ENCODE measurements at places on chromosomes 11 and 22.
A peak's percentile ranks its signal among the peaks of the same experiment; 100 is the strongest.

GRCh38 chr11:105673089-105673488, 63.2 kb downstream of the GRIA4 start:
- no peaks in the 10 kb centered on the region for H3K36me3 ChIP-seq
- peaks cover 4% of the 10 kb centered on the region for H3K27me3 ChIP-seq
- H3K27ac ChIP-seq = no peak overlapping the region
- peak; percentile 5 for DNase-seq
- H3K4me3 ChIP-seq = no peak overlapping the region

DNA sequence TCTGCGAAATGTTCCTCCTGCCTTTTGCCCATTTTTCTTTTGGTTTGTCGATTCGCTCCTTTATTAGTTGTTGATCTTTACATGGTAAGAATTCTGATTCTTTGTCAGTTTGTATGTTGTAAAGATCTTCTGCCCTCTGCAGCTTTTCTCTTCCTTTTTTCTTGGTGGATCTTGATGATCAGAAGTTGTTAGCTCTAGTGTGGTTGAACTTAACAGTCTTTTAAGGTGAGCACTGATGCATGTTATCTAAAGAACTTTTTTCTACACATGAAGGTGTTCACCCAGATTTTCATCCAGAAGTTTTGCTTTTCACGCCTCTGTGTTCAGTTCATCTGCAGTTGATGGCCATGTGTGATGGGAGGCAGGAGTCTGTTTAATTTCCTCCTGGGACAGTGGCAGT, 133.7 kb downstream of the TBC1D22A start:
- peaks cover 10% of the 10 kb centered on the region for H3K4me1 ChIP-seq
- peaks cover 34% of the 10 kb centered on the region for H3K36me3 ChIP-seq

- H3K4me3 ChIP-seq = no peak overlapping the region
- H3K27me3 ChIP-seq = no peaks in the 10 kb centered on the region
Measured at GRCh38 chr11:80163011-80163410, 722.2 kb upstream of the TENM4 start.

- DNase-seq = no peak
- peaks cover 1% of the 10 kb centered on the region for H3K36me3 ChIP-seq
- no peaks in the 10 kb centered on the region for H3K4me1 ChIP-seq
- H3K27me3 ChIP-seq = peaks cover 10% of the 10 kb centered on the region
- no peak overlapping the region for H3K27ac ChIP-seq
Measured at GRCh38 chr11:123718063-123718462, 23.4 kb downstream of the ZNF202 start.

DNA sequence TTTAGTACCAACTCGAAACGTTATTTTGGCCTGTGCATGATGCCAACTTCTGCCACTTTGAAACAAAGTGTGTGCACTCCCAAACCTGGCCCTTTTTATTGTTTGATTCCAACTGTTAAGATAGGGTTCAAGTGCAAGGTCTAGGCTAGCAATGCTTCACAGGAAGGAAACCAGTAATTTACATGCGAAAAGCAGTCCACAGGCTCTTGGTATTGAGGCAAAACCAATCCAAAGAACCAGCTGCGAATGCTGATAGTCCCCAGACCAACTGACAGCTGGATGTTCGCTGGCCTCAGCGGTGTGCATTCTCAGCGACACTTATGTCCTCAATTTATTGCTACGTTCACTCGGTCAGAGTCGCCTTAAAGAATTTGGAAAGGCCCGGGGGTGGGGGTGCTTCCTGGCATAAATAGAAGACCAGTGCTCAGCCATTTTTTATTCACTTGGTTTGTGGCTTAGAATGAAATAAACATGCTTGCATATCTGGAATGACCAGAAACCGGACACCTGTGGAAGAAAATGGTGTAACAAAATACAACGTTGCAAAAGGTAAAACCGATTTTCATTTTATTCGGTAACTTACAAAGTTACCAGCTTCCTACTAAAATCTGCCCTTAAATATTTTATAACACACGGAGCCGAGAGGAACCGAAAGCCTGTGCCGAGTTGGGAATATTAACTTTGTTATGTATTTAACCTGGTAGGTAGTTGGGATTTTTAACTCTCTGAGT, 1.6 kb downstream of the CPT1A start:
- no peaks in the 10 kb centered on the region for H3K36me3 ChIP-seq
- peak overlapping the region; percentile 81 for H3K4me3 ChIP-seq
- H3K27ac ChIP-seq = peak overlapping the region; percentile 89
- peaks cover 1% of the 10 kb centered on the region for H3K27me3 ChIP-seq
- peak; percentile 20 for DNase-seq
- peaks cover 63% of the 10 kb centered on the region for H3K4me1 ChIP-seq

GRCh38 chr11:116931206-116931953, 94.0 kb upstream of the APOA1 start:
- peak overlapping the region; percentile 73 for H3K4me3 ChIP-seq
- no peak for DNase-seq
- peaks cover 20% of the 10 kb centered on the region for H3K36me3 ChIP-seq
- peak overlapping the region; percentile 81 for H3K27ac ChIP-seq

DNA sequence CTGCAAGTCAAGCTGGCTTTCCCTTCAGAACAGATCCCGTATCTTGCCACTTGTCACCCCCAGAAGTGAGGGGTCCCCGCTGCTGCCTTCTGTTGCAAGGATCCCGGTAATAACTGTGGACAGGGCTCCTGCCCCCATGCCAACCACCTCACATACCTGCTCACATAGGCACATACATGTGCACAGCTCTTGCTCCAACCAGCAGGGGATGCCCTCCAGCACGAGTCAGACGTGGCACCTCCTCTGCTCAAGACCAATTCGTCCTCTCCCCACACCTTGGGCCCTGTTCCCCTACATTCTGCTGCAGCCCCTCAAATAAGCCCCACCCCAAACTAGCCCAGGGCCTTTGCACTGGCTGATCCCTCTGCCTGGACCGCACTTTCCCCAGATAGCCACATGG, 163.3 kb downstream of the CRYBB2 start:
- H3K4me3 ChIP-seq = no peak overlapping the region
- H3K27ac ChIP-seq = no peak overlapping the region
- DNase-seq = no peak
- peaks cover 21% of the 10 kb centered on the region for H3K4me1 ChIP-seq

DNA sequence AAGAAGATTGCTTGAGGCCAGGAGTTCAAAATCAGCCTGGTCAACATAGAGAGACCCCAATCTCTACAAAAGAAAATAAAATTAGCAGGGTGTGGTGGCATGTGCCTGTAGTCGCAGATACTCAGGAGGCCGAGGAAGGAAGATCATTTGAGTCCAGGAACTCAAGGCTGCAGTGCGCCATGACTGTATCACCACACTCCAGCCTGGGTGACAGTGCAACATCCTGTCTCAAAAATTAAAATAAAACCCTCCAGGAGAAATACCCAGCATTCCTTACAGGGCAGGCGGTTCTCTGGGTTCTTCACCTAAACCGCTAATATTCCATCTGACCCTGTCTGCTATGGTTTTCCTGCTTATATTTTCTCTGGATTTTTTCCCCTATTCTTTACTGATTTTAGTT, 13.5 kb downstream of the TCF20 start:
- peaks cover 62% of the 10 kb centered on the region for H3K4me1 ChIP-seq
- no peak overlapping the region for H3K4me3 ChIP-seq

DNA sequence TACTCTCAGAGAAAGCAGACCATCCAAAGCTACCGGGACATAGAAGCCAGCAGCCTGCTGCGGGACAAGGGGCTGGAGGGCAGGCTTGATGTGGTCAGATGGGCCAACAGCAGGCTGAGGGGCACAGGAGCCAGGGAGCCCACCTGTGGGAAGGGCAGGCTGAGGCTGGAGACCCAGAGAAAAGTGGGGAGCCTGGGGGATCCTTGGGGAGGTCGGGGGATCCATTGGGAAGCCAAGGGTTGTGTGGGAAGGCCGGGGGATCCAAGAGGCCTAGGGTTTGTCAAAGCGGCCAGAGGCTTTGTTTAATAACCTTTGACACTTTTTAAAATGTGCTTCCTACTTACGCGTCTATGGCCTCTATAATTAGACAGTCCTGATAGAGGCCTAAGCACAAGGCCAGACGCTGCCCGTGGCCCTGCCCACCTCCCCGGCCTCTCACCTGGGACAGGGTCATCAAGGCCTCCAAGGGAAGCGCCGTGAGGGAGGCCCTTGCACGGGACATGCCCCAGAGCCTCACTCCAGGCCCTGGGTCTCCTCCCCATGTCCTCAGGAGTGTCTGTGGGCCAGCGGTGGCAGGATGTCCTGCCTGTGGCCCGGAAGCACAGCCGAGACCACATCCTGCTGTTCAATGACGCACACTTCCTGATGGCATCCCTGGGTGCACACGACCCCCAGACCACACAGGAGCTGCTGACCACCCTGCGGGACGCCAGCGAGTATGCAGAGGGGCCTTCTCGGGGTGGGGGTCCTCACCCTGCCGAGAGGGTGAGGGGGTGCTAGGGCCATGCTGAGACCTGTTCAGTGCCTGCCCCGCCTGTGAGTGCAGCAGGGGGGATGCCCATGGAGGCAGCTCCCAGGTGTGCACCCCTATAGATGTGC, 8.6 kb upstream of the GTSE1 start:
- peak overlapping the region; percentile 75 for H3K4me3 ChIP-seq
- peak; percentile 29 for DNase-seq
- H3K36me3 ChIP-seq = peaks cover 14% of the 10 kb centered on the region
- no peaks in the 10 kb centered on the region for H3K27me3 ChIP-seq
- peaks cover 12% of the 10 kb centered on the region for H3K4me1 ChIP-seq

DNA sequence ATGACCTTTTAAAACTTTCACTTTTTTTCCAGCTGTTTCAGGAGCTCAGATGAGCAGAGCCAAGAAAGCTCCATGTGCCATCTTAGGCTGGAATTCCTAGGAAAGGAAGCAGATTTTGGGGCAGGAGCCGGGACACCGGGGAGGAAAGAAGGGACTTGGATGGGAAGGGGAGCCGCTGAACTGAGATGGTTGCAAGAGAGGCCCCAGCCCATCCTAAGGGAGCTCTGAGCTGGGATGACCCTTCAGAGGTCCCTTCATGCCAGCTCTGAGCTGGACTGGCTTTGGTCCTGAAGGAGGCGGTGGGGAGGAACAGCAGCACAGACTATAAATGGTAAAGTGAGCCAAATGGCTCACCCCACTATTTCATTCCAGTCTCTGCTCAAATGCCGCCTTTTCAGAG, 55.2 kb upstream of the SLC22A12 start:
- H3K27ac ChIP-seq = no peak overlapping the region
- H3K27me3 ChIP-seq = peaks cover 17% of the 10 kb centered on the region
- peaks cover 2% of the 10 kb centered on the region for H3K4me1 ChIP-seq
- no peaks in the 10 kb centered on the region for H3K36me3 ChIP-seq
- H3K4me3 ChIP-seq = no peak overlapping the region

DNA sequence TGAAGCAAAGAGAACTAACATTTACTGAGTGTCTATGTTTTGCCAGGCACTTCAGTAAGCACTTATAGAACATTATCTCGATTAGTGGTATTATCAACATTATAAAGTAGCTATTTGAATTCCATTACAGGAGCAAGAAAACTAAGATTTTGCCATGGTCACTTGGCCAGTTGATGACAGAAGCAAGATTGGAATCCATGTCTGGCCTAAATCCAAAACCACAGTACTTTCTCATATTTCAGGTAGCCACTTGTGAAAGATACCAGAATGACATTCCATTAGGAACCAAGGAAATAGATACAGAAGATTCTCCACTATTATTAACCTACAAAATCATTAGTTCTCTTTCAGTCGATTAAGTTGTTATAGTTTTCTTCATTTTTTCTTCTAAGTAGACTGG, 691.0 kb upstream of the API5 start:
- H3K4me1 ChIP-seq = no peaks in the 10 kb centered on the region
- H3K36me3 ChIP-seq = no peaks in the 10 kb centered on the region
- no peak for DNase-seq
- no peak overlapping the region for H3K4me3 ChIP-seq
- no peak overlapping the region for H3K27ac ChIP-seq

DNA sequence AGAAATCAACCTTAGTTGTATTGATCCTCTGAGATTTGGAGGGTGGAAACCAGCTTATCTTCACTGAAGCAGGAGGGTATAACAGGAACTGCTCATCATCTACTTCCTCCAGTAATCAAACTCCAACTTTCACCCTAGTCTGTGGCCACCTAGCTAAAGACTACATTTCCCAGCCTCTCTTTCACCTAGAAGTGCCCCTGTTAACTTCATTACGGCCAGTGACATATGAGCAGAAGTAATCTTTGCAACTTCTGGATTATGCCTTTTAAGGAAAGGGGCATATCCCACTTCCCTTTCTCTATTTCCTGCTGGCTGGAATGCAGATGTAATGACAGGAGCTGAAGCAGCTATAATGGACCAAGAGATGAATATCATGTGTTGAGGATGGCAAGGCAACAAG, 7.6 kb upstream of the VPS37C start:
- H3K36me3 ChIP-seq = no peaks in the 10 kb centered on the region
- no peak for DNase-seq

DNA sequence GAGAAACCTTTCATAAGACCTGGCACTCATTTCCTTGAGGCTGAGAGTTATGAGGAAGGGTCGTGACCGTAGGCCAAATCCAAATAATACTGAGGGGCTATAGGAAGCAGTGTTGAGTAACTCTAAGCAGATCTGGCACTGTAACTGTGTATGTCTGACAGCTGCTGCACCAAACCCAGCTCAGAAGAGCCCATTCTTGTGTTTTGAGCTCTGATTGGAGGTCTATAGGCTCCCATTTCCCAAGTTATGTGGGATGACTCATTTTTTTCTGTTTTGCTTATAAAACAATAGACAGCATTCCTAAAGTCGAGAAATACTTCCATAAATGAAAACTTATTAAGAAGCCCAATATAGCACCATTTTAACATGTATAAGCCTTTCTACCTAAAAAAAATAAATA, 645.8 kb downstream of the DLG2 start:
- peaks cover 2% of the 10 kb centered on the region for H3K36me3 ChIP-seq
- no peak overlapping the region for H3K4me3 ChIP-seq
- H3K4me1 ChIP-seq = no peaks in the 10 kb centered on the region
- H3K27ac ChIP-seq = no peak overlapping the region
- H3K27me3 ChIP-seq = no peaks in the 10 kb centered on the region

GRCh38 chr11:58958500-58958899, 19.2 kb downstream of the GLYATL1 start:
- DNase-seq = peak; percentile 52
- H3K27me3 ChIP-seq = peaks cover 2% of the 10 kb centered on the region
- H3K4me1 ChIP-seq = peaks cover 2% of the 10 kb centered on the region
- no peaks in the 10 kb centered on the region for H3K36me3 ChIP-seq
- H3K27ac ChIP-seq = no peak overlapping the region
- no peak overlapping the region for H3K4me3 ChIP-seq

DNA sequence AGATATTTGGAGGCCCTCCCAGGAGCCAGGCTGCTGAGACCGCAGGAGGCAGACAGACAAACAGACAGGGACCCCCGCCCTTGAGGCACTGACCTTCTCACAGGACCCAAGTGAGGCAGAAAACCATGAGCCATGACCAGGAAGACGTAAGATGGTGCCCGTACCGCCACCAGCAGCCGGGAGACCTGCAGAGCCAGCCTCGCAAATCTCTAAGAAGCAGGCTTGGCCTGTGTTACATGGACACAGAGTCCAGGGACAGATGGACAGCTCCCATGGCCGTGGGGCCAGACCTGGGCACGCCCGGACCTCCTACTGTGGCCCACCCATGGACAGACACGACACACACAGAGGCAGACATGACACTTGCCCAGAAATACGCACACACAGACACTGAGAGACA, 30.7 kb upstream of the TOLLIP start:
- H3K27ac ChIP-seq = no peak overlapping the region
- no peak for DNase-seq
- peaks cover 5% of the 10 kb centered on the region for H3K36me3 ChIP-seq
- H3K4me3 ChIP-seq = no peak overlapping the region
- peaks cover 14% of the 10 kb centered on the region for H3K4me1 ChIP-seq
- H3K27me3 ChIP-seq = peaks cover 9% of the 10 kb centered on the region

Data from activated naive CD8-positive, alpha-beta T cell treated with anti-CD3 and anti-CD28 coated beads, Interleukin-2, amount 50 U/mL, for 24 hours (primary cell).